GM12865 (cell line): ENCODE measurements at places on chromosomes 6 and 20.

DNA sequence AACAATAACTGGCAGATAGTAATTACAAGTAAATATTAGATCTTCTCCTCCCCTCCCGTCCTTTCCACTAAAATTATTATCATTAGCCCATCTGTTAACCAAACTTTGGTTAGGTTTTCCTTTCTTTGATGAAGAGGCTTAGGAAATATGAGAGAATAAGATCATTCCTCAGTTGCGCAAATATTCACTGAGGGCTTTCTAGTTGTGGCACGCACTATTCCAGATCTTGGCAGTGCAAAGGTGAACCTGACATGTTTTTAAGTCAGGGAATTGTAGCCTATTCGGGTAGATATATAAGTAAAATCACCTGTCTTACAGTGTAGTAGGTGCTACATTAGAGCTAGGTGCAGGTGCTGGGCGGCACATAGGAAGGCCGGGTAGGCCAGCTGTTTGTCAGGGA, 31.1 kb downstream of the RNF217 start:
- no peak for DNase-seq

DNA sequence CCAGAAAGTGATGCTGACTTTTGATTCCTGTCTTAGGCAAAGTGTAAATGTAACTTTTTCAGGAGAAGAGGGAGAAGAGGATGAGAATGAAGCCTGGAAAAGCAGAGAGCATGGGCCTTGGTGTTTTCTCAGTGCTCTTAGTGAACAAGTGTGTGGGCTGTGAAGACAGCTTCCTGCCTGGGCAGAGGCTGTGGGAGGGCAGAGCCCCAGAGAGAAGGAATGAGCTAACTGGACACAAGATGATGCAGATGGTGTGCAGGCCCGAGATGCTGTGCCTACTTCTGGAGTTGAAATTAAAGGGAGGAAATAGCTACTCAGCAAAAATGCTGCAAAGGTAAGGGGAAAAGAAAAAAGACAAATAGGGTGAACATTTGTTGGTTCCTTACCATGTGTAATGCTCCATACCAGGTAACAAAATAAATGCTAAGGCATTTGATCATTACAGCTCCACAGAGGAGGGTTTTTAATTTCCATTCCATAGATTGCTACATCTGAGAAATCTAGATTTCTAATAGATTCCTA, 87.0 kb upstream of the CEP162 start:
- no peak for DNase-seq

- DNase-seq, result peak; percentile 29
Measured at GRCh38 chr6:47235964-47236760, 73.5 kb downstream of the TNFRSF21 start.

DNA sequence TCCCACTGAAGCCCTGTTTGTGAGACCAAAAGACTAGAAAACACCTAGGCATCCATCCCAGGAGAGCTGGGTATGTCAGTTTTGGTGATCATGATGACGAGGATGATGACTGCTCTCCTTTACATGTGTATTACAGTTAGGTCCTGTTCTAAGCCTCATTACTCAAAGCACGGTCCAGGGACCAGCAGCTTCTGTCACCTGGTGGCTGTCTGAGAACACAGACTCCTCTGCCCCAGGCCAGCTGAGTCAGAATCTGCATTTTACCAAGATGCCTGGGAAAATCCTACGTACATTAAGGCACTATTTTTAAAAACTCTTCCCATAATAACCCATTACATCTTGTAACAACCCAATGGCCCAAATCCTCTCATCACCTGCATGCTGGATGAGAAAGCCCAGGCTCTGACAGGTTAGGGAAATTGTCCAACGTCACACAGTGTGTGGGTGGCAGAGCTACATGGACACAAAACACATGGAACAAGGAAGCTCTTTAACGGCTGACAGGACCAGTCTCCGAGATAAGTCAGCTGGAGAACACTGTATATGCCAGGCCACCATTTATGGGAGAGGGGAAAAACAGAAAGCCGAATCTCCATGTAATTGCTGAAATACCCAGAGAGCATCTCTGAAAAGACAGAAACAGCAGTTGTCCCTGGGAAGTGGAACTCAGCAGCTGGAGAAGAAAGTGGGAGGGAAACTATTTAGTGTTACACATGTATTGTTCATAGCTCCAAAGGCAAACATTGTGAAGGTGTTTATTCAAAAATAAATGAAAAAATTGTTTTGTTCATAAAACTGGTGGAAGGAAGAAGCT, 65.4 kb downstream of the BMP7 start:
- DNase-seq, result no peak

DNA sequence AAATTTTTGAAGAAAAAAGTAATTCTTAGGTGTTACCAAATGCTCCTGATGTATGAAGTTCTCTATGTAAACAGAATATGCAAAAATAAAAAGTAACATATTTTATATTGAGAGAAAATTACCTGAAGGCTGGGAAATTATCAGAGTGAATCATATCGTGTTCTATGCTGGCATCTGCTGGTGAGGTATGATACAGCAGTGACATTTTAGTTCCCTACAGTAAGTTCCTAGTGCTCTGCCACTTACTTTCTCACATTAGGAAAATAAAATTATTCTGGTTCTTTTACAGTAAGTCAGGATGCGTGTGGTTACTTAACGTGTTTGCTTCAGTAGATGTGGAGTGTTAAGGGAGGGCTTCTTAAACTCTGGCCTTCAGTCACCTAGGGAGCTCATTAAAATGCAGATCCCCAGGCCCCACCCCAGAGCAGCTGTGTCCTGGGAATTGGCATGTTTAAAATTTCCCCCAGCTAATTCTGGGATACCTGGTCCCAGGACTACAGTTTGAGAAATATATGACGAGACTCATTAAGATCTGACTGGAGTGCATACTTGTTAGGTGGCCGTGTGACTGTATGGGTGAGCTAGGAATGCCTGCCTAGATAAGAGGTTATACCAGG, 3.2 kb downstream of the ACTR5 start:
- DNase-seq, result peak; percentile 50

- DNase-seq, result no peak
Measured at GRCh38 chr6:92292067-92292466, 1127.3 kb downstream of the EPHA7 start.

DNA sequence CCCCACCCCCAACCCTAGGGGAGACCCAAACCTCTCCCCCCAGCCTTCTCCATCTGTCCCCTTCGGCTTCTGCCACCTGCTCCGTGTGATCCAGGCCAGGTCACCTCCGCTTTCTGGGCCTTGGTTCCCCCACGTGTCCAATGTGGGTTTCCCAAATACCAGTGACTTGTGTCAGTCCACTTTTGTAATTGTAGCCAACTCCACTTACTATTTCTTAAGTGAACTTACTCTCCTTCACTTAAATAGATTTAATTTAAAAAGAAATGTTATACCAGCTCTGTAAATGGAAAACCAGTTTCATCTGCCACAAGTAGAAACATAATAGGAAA, 10.0 kb upstream of the FAM110A start:
- no peak for DNase-seq

DNA sequence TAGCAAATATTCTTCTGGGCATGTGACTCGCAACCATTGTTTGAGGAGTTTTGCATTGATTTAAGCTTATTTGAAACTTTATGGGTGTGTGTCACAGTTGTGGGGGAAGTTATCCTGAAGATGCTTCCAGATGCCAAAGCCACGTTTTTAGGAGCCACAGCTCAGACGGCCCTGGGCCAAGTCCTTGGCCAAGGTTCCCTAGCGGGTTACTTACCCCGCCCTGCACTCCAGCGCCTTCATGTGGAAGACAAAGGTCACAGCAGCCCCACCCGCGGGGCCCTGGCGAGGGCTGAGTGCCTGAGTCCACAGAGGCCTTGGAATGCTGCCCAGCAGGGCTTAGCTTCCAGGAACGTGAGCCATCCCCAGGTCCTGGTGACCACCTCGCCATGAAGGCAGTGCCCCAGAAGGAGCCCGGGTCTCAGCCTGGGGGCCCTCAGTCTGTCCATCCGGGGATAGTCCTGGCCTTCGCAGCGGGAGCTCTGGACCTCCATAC, 308.3 kb downstream of the CDH4 start:
- no peak for DNase-seq

DNA sequence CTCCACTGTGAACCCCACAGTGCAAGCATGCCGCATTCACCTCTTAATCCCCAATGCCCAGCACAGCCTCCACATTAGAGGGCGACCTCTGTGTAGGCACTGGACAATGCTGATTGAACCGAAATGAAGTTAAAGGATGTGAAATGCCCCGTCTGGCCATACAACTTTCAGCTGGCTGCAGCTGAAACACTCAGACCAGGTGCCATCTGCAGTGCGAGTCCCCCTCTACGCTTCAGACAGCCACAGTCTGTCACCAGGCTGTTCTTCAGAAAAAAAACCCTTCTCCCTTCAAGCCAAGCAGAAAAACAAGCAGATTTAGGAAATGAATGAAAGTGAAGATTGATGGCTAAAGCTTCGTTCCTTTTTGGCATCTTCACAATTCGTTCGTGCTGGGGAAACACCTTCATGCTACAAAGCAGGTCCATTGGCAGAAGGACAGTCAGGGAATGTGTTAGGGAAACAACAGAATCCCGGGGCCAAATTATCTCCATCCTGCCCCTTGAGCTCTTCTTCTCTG, 44.7 kb downstream of the TNFAIP3 start:
- DNase-seq, result peak; percentile 77

GRCh38 chr20:723756-724155, 44.5 kb downstream of the SLC52A3 start:
- no peak for DNase-seq

DNA sequence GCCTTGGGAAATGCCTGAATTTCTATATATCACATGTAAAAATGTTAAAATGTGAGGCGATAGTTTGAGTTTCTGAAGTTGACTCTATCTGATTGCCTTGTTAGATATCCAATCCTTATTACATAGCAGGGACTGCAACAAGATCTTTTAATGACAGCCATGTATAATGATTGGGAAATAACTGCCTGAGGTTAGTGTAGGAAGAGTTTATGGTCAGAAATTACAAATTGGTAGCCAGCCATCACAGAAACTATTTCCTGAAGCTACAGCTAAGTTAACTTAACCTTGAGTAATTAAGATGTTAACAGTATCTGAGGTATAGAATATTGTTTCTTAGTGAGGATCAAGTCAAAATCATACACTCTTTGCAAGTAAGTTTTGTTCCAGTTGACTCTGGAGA, 41.0 kb downstream of the AKIRIN2 start:
- no peak for DNase-seq

- DNase-seq, result no peak
Measured at GRCh38 chr6:14589175-14589574, 471.6 kb downstream of the CD83 start.

DNA sequence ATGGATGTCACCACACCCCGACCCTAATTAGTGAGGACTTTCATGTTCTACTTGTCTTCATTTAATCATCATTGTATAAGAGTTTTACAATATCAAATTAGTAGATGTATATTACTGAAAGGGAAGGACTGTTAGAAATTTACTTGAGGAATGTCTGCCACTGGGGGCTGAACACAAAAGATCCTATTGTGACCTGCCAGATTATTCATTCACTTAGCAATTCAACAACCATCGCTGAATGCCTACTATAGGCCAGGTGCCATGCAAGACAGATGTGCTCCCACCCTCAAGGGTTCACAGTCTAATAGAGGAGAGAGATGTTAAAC, 8.0 kb upstream of the RBCK1 start:
- no peak for DNase-seq

- DNase-seq, result no peak
Measured at GRCh38 chr6:140445474-140446004, 1071.1 kb upstream of the CITED2 start.

- DNase-seq, result no peak
Measured at GRCh38 chr20:50198716-50199115, 8.1 kb downstream of the CEBPB start.

GRCh38 chr20:36085686-36086267, 68.8 kb upstream of the EPB41L1 start:
- DNase-seq, result no peak

GRCh38 chr20:19794941-19795340, 36.9 kb downstream of the RIN2 start:
- no peak for DNase-seq

DNA sequence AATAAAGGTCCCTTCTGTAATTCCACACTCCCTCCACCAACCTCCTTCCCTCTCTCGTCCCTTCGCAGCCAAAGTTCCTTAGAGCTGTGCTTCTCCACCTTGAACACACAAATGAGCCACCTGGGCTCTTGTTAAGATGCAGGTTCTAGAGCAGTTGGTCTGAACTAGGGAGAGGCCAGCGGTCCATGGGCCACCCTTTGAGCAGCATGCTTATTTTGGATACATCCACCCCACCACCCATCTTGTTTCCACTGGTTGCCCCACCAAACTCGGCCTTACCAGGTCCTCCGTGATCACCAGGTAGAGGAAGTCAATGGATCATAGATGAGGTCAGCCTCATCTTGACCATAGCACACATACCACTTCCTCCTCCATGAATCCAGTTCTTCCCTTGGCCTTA, 7.3 kb upstream of the BPIFA2 start:
- DNase-seq, result no peak

- DNase-seq, result no peak
Measured at GRCh38 chr20:51176876-51177275, 154.0 kb upstream of the KCNG1 start.

GRCh38 chr6:6246544-6246943, 73.9 kb downstream of the F13A1 start:
- DNase-seq, result peak; percentile 38

DNA sequence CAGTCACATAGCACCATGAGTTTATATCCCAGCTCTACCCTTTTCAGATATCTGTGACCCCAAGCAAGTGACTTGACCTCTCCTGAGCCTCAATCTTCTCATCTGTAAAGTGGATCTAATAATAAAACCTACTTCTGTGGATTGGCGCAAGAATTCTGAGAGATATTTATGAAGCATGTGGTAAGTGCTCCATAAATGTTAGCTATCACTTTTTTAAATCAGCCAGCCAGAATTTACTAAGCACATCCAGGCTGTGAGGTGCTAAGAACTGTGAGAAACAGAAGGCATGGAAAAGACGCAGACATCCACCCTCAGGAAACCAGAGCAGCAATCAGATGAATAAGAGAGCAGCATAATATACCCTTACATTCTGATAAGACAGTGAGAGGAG, 862 bp downstream of the C20orf96 start:
- DNase-seq, result no peak

GRCh38 chr6:3929281-3929798, 80.2 kb downstream of the FAM50B start:
- no peak for DNase-seq

GRCh38 chr6:157880534-157880933, 57.5 kb downstream of the SNX9 start:
- no peak for DNase-seq

GRCh38 chr20:33709905-33710541, 10.1 kb downstream of the PXMP4 start:
- DNase-seq, result no peak

- DNase-seq, result peak; percentile 46
Measured at GRCh38 chr6:72654071-72654621, 32.3 kb downstream of the KCNQ5 start.

GRCh38 chr6:4185419-4185818, 50.0 kb upstream of the ECI2 start:
- peak; percentile 8 for DNase-seq

- DNase-seq, result no peak
Measured at GRCh38 chr6:128822271-128822670, 60.7 kb upstream of the LAMA2 start.

DNA sequence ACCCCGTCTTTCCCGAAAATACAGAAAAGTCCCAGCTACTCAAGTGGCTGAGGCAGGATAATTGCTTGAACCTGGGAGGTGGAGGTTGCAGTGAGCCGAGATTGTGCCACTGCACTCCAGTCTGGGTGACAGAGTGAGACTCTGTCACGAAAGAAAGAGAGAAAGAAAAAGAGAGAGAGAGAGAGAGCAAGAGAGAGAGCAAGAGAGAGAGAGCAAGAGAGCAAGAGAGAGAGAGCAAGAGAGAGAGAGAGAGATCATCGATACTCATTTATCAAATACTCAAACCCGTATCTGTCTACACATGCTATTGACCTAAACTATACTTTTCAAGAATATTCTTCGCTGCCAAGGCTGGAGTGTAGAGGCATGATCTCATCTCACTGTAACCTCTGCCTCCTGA, 28.2 kb upstream of the SALL4 start:
- DNase-seq, result no peak
